ENCODE measurements at places on chromosomes 16 and 17.

DNA sequence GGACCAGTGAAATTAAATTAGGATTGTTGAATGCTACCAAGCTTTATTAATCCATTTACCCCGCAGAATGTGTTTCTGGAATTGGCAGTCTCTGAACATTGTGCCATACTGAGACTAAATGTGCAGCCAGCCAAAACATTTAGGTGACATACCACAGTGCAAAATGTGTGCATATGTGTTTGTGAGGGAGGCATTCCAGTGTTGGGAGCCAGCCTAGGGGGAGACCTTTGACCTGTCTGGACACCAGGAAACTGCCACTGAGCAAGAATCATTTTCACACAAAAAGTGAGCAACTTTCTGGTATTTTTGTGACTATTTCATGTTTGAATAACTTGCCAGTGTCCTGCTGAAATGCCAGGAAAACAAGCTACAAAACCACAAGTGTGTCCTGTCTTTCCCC is 64.7 kb upstream of the SLC12A3 start:
- DNase-seq: no peak

DNA sequence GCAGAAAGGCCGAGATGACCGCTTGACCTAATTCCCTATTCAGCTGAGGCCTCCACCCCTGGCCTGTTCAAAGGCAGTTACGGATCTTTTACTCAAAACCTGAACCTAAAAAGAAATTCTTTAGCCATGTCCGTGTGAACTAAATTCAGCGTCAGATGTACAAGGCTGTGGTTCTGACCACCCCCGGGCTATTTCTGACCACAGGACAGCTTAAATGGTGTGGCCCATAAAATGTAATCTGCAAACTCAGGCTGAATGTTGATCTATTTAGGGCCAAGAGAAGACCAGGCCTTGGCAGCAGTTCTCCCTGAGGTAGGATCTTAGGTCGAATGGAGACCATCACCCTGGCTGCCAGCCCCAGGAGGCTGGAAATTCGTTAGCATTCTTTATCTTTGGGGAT is 485.5 kb downstream of the WWOX start:
- DNase-seq: no peak

GRCh38 chr17:64028874-64029464 is 8.5 kb upstream of the ICAM2 start:
- peak; percentile 75 for DNase-seq

DNA sequence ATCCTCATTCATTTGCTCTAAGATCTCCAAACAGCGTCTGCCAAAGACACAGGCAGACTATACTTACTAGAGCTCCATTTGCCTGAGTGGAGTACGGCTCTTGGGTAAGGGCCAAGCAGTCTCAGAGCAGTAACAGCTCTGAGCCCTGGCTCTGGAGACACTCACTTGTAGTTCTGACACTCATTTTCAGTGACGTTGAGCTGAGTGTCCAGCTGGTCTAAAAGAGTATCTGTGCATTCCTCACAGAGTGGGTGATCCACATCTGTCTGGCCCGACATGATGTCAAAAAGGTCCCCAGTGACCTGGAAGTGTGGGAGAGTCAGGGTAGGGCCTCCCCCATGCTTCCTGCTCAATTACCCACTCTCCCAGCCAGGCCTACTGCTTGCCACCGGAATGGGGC is 5.7 kb downstream of the BECN1 start:
- DNase-seq: peak; percentile 80

- DNase-seq: no peak
These were observed 66.8 kb downstream of the SALL1 start for GRCh38 chr16:51084074-51084928.

DNA sequence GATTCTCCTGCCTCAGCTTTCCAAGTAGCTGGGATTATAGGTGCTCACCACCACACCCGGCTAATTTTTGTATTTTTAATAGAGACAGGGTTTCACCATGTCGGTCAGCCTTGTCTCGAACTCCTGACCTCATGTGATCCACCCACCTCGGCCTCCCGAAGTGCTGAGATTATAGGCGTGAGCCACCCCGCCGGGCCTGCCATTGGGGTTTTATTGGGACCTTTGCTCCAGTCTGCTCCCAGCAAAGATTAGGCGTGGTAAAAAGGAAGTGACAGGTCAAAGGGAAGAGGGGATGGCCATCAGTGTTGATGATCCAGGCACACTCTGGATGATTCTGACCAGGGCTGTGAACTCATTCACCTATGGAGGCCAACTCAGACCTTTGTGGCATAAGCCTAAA is 20.5 kb downstream of the MYLK3 start:
- no peak for DNase-seq

DNA sequence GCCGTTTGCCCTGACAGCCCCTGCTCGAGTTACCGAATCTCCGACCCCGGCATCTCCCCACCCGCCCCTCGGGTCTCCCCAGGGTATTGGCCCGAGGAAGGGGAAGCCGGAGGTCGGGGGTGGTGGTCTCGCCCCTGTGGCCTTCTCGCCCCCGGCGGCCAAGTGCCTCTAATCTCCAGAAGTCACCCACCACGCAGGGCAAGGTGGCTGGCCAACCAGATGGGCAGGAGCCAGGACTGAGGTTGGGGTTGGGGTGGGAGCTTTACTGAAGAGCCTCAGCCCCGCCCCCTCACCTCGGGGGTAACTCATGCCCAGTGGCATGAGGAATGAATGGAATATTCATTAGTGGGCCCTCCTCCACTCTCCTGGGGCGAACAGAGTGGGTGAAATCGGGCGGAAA is 637 bp downstream of the DHRS11 start:
- no peak for DNase-seq

GRCh38 chr17:82938873-82939620 is 99.2 kb upstream of the ZNF750 start:
- no peak for DNase-seq

- peak; percentile 80 for DNase-seq
These were observed 2.2 kb upstream of the CDH5 start for GRCh38 chr16:66364117-66364958.

DNA sequence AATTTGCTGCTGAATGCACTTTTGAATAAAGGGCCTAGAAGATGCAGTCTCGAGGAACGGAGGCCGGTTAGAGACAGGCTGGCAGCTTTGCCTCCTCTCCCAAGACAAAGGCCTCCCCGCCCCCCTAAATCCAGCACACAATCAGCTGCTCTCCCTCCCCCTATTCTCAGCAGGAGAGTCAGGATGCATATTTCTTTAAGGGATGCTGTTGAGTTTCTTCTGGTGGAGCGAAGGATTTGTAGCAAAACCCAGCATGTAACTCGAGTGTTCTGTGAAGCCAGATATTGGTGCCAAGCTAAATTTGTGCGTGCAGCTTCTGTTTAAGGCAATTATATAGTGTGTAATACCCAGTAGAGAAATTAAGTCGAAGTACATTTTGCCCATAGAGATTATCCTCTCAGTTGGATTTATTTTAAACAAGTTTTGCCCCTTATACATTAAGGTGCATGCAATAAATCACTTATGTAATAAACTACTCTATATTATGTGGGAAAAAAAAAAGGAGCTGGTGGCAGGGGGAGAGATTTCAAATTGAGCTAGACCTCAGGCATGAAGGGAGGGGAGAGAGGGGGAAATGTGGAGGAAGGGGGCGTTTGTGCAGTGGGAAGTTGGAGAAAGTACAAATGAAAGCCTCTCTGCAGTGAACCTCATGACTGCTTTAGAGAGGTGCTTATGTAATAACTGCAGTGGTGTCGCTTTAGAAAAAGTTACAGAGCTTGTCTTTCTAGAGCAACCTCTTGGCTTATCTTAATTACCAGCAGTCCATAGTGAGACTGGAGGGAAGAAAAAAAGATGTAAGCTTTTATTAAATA is 599.2 kb downstream of the MAF start:
- no peak for DNase-seq

DNA sequence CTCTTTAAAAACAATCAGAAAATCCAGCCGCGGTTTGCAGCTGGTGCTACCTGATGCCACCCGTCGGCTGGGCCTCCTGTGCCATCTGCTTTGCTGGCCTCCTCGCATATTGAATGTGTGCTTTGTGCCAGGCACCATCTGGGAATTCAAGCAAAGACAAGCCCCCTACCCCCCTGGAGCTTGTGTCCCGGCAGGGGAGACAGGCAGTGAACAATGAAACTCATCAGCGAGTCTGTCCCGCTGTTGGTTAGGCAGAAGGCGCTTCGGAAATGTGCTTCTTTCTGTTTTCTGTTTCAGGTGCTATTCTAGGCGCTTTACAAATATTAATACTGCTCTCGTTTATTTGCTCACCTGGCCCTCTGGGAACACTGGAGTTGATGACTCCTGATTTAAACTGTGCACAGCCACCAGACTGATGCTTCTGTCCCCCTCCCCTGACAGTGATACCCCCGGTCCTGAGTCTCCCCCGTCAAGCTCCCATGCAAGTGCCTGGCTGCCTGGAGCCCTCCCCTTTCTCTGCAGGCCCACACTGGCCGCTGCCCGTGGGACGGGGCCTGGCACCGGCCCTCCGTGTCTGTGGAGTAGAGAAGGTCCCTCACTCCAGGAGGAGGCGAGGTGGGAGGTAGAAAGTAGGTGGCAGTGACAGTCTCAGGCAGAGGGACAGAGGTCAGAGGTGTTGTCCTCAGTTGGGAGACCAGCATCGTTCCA is 126.1 kb upstream of the PLCG2 start:
- no peak for DNase-seq

DNA sequence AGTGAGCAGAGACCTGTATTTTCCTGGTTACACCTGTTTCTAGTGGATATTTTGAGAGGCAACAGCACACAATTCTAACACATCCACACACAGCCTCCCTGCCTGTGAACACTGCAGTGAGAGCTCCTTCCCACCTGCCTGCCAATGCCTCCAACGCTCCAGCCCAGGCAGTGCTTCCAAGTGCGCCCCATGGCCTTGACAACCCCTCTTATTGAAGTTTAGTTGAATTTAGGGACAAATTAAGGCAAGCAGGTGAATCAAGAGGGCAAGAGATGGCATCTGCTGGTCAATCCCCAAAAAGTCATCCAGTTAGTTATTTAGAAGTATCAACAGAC is 4.7 kb upstream of the MXRA7 start:
- no peak for DNase-seq

DNA sequence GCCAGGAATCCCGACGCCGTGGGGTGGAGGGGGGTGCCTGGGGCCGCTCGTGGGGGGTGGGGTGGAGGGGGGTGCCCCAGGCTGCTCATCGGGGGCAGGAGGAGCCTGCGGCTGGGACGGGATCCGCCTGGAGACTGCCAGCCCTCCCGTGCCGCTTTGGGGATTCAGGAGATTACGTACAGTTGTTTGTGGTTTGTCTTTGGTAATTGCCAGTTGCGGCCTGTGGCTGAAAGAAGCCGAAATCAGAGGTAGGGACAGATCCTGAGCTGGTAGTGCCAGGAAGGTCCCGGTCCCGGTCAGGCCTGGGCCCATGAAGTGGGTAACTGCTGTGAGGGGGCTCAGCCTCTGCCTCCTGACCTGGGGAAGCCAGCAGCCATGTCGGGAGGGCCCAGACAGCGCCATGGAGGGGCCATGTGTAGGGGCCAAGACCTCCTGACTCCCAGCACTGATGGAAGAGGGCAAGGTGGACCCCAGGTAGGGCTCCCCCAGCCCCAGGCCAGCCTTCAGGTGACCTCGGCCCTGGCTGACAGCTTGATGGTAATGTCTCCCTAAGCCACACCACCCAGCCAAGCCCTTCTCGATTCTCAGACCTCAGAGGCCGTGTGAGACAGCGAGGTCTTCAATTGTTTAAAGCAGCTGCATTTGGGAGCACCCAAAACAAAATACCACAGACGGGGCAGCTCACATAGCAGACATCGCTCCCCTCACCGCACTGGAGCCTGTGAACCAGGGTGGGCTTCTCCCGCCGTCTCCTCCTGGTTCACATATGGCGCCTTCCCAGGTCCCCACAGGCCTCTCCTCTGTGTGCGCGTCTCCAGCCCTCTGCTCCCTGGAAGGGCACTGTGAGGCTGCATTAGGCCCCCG is 34.9 kb upstream of the SSTR5 start:
- no peak for DNase-seq

DNA sequence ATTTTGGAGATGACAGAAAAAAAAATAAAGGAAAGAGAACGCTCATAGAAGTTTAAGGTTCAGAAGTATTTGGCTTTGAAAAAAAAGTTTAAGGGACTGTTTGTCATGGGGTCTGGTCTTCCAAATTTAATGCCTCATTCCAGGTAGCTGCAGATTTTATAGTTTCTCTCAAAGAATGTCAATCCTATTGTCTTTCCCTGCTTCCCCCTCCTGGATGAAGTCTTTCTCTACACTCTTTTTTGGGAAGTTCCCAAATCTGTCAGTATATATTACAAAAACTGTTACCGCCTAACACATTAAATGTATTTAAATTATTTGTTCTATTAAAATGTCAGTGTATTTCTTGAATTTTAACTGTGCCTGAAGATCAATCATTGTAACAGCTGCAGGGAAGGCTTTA is 457.5 kb downstream of the MAF start:
- no peak for DNase-seq

DNA sequence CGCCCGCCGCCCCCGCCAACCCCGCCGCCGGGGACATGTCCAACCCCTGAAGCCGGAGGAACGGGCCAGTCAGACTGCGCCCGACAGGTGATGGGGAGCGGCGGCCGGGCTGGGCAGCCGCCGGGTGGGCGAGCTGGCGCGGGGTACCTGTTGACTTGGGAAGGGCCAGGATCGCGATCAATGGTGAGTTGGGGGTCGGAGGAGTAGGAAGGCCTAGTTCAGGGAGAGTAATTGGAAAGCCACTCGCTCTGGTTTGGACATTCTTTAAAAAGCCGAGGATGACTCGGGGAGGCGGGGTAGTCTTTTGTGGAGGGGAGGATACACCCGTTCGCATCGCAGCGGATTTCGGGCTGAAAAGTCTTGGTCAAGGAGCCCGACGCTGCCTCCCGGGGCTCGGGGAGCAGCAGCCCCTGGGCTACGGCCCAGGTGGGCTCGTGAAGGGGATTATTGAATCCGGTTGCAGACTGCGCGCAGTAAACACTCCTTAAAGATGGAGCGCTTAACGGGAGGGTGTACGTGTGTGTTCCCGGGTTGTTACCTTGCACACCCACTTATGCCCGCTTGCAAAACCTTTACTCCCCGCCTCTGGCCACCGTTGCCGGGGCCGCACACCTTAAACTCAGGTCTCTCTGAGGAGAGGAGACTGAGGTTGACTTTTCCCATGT is 123.8 kb downstream of the GOSR1 start:
- peak; percentile 18 for DNase-seq

DNA sequence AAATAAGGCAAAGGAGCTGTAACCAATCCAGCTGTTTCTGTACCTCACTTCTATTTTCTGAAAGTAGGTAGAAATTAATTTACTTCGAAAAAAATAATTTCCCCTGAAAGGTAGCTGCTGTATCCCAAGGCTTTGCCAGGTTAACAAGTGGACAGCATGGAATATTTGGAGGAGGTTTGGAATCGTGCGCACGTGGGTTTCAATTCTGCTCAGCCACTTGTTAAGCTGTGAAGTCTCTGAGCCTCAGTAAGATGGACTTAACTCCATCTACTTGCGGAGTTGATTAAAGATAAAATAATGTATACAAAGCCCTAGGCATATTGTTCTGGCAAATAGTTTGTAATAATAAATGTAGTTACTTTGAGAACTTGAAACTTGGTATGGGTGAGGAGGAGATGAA is 57.4 kb upstream of the LGALS9 start:
- no peak for DNase-seq

Measured in fibroblast of mammary gland (primary cell).